ENCODE measurements at places on chromosomes 13 and 19. TPM values are rescaled to one million over a fixed set of nuclear protein-coding genes. Genes with fewer than 3 reads are reported as not detected.
A peak's percentile ranks its signal among the peaks of the same experiment; 100 is the strongest.

- no peak for DNase-seq
- no peaks in the 10 kb centered on the region for H3K4me1 ChIP-seq
- no peak overlapping the region for H3K27ac ChIP-seq
- no peaks in the 10 kb centered on the region for H3K27me3 ChIP-seq
Measured at GRCh38 chr13:67306742-67307141, 76.6 kb upstream of the PCDH9 start.

- no peak overlapping the region for H3K27ac ChIP-seq
- no peaks in the 10 kb centered on the region for H3K27me3 ChIP-seq
- no peaks in the 10 kb centered on the region for H3K36me3 ChIP-seq
- H3K4me3 ChIP-seq = no peak overlapping the region
- H3K4me1 ChIP-seq = no peaks in the 10 kb centered on the region
- DNase-seq = no peak
Measured at GRCh38 chr19:51800473-51801244, 5.7 kb downstream of the FPR3 start.

- no peak for DNase-seq
- H3K4me3 ChIP-seq = no peak overlapping the region
- no peaks in the 10 kb centered on the region for H3K36me3 ChIP-seq
Measured at GRCh38 chr13:104854007-104854406, 1681.5 kb downstream of the EFNB2 start.

- no peak overlapping the region for H3K27ac ChIP-seq
- 0 out of 2 replicates have a peak, but pooled peaks cover 4% of the 10 kb centered on the region for H3K4me1 ChIP-seq
- DNase-seq = no peak
- H3K4me3 ChIP-seq = no peak overlapping the region
Measured at GRCh38 chr19:51020988-51021651, 1.6 kb upstream of the KLK10 start.

DNA sequence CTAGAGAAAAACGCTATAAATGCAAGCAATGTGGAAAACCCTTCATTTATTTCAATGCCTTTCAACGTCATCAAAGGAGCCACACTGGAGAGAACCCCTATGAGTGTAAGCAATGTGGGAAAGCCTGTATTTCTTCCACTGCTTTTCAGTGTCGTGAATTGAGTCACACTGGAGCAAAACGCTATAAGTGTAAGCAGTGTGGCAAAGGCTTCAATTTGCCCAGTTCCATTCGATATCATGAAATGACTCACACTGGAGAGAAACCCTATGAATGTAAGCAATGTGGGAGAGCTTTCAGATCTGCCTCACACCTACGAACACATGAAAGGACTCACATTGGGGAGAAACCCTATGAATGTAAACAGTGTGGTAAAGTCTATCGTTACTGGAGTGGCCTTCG, 27.4 kb downstream of the ZNF20 start:
- peaks cover 5% of the 10 kb centered on the region for H3K4me1 ChIP-seq
- no peaks in the 10 kb centered on the region for H3K36me3 ChIP-seq
- H3K27ac ChIP-seq = no peak overlapping the region
- no peak for DNase-seq

GRCh38 chr13:43877766-43878165, 1.8 kb downstream of the CCDC122 start:
- H3K27me3 ChIP-seq = no peaks in the 10 kb centered on the region
- no peak for DNase-seq
- H3K27ac ChIP-seq = no peak overlapping the region

DNA sequence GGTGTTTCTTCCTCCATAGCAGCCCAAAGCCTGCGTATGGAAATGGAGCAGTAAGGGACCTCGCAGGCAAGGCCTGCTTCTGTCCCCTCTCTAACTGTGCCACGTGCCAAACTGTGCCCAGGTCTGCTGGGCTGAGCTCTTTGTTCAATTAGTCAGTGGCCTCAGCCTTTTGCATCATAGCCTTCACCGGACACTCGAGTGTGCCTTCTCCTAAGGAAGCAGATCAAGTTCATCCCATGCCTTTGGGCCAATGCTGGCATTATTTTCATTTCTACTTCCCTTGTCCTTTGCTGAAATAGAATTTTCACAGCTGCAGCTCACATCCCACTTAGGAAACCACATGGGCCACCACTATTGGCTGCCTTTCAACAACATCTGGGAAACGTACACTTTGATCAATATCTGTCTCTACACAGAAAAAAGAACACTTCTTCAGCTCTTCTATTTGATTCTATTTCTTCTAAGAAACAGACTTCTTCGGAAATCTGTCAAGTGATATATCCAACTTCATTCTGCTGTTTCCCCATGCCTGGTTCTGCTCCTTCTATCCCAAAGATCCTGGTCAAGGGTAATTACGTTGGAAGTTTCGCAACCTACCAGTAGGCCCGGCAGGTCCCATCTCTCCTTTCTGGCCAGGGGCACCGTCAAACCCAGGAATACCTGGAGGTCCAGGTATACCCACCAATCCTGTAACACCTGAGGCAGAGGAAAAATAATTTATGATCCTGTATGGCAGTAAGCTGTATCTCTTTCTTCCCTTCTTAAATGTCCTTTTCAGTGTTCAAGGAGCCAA, 143.9 kb downstream of the COL4A1 start:
- DNase-seq = no peak
- H3K4me3 ChIP-seq = no peak overlapping the region
- H3K36me3 ChIP-seq = no peaks in the 10 kb centered on the region
- H3K4me1 ChIP-seq = no peaks in the 10 kb centered on the region
- H3K27ac ChIP-seq = no peak overlapping the region
- H3K27me3 ChIP-seq = no peaks in the 10 kb centered on the region

DNA sequence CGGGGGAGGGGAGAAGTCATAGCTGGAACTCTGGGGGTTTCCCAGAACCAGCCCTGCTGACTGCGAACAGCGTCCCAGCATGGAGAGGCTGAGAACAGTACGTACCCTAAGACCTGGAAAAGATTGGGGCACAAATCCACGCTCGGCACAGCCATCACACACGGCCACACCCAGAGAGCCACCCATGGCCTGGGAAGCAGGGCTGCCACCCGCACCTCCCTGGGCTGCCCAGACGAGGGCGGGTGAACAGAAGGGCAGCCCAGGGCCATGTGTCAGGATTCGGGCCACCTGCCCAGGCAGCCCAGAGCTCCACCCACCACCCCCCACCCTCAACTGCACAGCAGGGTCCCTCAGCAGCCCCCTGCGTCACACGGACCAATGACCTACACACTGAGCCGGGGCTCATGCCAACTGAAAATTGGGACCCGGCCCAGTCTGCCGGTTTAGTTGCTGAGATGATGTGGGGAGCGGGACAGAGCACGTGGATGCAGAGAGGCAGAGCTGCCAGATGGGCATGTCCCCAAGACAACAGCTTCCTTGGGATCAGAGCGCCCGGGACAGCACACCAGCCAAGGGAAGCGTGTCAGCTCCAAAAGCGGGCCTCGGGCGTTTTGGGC, 8.5 kb downstream of the UBXN6 start:
- peak overlapping the region; percentile 36 for H3K27ac ChIP-seq
- no peaks in the 10 kb centered on the region for H3K27me3 ChIP-seq
- DNase-seq = no peak
- peaks cover 2% of the 10 kb centered on the region for H3K36me3 ChIP-seq
- no peaks in the 10 kb centered on the region for H3K4me1 ChIP-seq
- no peak overlapping the region for H3K4me3 ChIP-seq

- H3K4me1 ChIP-seq = no peaks in the 10 kb centered on the region
- no peaks in the 10 kb centered on the region for H3K27me3 ChIP-seq
- peak; percentile 39 for DNase-seq
- peak overlapping the region; percentile 88 for H3K4me3 ChIP-seq
- H3K36me3 ChIP-seq = no peaks in the 10 kb centered on the region
Measured at GRCh38 chr19:11196406-11197287, 698 bp downstream of the KANK2 start.

GFY gene
- total RNA-seq = not detected

CKM gene
- not detected for total RNA-seq

SHANK1 gene
- total RNA-seq = not detected

CD37 gene
- not detected for total RNA-seq

ZNF534 gene
- not detected for total RNA-seq
